BE2C (cell line): ENCODE measurements at places on chromosomes 4 and X.

- DNase-seq = no peak
These were observed 16.6 kb downstream of the GEMIN8 start for GRCh38 chrX:14013054-14013453.

GRCh38 chr4:917466-917865, 14.7 kb downstream of the GAK start:
- no peak for DNase-seq

- DNase-seq = no peak
These were observed 288.6 kb upstream of the NR3C2 start for GRCh38 chr4:148730766-148731165.

- DNase-seq = peak; percentile 48
These were observed 23.3 kb downstream of the SPARCL1 start for GRCh38 chr4:87505862-87506261.

- DNase-seq = no peak
These were observed 21.9 kb downstream of the ACSL1 start for GRCh38 chr4:184803874-184804273.

GRCh38 chr4:173169178-173169427, 492 bp downstream of the GALNT7 start:
- DNase-seq = no peak

- DNase-seq = no peak
These were observed 31.1 kb downstream of the SULT1E1 start for GRCh38 chr4:69828828-69829227.

DNA sequence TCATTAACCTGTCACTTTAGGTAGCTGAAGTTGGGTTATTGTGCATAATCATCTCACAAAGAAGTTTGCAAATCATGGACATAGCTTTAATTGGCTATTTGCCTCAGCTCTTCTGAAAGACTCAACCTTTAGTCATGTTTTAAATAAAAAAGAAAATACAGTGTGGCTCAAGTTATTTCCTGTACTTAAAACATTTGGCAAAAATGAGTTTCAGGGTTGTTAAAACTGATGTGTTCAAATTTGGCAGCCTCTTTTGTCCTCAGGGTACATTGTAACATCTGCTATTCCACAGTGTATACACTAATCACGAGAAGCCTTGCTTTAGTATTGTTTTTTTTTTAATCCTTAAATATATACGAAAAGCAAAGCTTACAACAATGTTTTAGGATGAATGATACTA, 31.5 kb upstream of the HPGD start:
- no peak for DNase-seq

DNA sequence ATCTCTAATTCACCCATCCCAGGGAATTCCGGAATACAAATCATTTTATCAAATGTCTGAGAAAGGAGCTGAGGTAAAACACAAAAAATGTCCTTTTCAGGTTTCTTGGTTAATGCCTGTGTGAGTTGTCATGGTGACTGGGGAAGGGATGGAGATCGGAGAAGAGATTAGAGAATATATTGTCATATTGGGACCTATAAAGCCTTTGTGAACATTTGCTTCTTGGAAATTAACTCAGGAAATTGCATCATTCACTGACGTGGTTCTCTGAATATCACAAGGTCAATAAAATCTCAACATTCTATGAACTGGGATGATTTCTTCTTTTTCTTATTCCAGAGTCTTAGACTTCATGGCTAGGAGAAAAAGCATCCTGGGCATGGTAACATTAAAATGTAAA, 174.8 kb upstream of the GLRA2 start:
- no peak for DNase-seq

DNA sequence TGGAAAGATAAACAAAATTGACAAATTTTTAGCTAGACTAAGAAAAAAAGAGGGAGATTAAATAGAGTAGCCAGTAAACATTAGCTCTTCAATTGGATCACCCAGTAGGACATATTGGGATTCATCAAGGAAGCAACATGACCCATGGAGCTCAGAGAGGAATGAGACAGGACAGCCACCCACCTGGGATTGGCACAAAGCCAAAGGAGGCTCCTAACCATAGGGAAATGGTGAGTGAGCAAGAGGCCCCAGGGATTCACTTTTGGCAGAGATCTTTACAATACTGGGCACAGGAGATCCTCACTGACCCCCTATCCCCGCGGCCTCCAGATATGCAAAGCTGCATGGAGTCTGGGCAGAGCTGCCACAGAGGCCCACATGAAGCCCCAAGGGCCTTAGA, 34.8 kb upstream of the CXCL6 start:
- no peak for DNase-seq

- DNase-seq = peak; percentile 90
These were observed 89.8 kb downstream of the FBXO8 start for GRCh38 chr4:174193438-174194374.

DNA sequence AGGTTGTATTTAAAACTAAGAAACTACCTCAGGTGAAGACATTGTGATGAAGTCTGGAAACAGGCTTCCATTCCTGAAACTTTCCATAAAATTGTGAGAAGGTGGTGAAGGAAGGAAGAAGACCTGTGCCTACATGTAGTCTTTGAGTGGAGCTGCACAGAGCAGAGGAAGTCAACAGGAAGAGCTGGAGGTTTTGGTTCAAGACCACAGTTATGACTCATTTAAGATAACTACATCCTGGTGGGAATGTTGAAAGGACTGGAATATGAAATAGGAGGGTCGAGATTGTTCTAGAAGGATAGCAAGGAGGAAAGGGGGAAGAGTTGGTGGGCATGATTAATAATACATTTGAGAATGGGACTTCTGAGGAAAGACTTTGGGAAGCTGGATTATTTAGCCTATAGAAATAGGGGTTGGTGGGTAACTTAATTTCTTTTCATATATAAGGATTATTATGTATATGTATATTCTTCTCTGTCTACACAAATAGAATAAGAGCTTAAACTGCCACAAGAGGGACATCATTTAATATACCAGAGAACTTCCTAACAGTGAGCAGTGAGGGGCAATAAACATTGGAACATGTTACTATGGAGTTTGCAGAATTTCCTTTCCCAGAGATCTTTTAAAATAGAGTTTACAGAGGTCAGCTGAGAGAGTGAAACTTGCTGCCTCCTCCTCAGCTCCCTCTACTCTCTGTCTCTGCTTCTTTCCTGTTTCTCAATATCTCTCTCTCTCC, 23.5 kb downstream of the AWAT2 start:
- no peak for DNase-seq

- DNase-seq = no peak
These were observed 76.8 kb upstream of the GC start for GRCh38 chr4:71860643-71861042.

- no peak for DNase-seq
These were observed 24.3 kb downstream of the IRF2 start for GRCh38 chr4:184450045-184450444.

GRCh38 chr4:59834943-59835342, 1365.2 kb upstream of the ADGRL3 start:
- DNase-seq = no peak

GRCh38 chr4:100548200-100548560, 30.4 kb upstream of the EMCN start:
- DNase-seq = no peak

DNA sequence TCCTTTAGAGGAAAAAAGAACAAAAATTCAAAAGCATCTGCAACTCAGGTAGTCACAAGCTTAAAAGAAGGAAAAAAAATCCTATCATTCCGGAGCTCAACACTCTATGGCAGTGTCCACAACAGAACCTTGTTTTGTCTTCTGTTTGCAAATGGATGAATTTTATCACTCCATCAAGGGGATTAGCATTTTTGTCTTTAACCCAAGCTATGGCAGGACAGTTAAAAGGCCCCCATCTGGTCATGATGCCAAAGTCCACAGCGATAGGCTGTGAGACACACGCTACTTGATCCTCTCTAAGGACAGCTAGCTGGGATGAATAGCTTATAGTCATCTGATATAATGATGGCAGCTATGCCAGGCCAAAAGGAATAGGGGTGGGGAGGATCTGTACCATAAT, 16.6 kb downstream of the AMER1 start:
- DNase-seq = no peak

- DNase-seq = no peak
These were observed 123.1 kb upstream of the BOD1L1 start for GRCh38 chr4:13750594-13750993.

DNA sequence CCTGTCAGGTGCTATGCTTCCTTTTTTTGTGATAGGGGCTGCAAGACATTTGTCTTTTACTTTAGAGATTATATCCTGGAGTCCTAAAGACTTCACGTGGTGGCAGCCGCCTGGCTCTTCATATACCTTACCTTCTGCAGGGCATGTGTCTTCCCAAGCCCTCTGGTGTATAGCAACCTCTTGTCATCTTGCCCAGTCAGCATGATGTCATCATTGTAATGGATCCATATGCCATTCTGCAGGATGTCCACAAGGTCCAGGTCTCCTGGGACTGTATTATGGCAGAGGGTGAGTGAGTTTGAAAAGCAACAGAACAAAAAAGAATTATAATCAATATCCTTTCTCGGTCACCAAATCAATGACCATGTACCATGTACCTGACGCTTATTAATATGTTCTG, 82.2 kb upstream of the SCOC start:
- peak; percentile 50 for DNase-seq

DNA sequence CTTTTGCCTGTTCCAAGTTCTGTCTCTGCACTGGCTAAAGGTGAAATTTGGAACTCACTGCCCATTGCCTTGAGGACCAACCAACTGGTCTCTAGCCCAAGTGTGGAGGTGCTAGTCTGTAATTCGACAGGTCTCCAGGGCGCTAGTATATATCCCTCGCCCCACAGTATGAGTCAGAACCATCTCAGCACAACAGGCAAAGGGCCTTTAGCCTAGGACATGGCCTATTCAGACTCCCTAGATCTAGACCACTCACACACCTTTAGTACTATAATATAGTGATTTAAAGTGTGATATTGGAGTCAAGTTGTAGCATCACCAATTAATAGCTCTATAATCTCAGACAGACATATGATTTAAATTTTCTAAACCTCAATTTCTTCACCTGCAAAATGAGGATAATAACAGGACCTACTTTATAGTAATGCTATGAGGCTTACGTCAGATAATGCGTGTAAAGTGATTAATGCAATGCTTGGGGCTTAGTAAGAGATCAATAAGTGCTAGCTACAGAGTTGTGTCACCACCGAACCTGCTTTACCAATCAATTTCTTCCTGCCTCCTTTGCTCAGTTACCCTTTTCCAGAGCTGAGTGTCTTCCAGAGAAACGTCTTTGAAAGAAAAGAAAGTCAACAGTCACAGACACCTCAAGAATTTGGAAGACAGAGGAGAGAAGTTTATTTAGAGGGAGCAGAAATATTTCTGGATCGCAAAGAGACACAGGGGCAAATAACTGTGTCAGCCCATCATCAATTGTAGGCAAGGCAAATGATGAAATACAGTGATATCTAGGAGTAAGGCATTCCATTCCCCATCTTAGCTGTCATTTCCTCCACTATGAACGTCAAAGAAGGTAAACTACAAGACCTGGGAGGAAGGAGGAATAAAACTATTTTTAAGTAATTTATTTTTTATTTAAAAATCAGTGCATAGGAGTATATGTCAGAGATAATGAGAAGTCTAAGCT, 2.3 kb downstream of the NOX1 start:
- DNase-seq = no peak

DNA sequence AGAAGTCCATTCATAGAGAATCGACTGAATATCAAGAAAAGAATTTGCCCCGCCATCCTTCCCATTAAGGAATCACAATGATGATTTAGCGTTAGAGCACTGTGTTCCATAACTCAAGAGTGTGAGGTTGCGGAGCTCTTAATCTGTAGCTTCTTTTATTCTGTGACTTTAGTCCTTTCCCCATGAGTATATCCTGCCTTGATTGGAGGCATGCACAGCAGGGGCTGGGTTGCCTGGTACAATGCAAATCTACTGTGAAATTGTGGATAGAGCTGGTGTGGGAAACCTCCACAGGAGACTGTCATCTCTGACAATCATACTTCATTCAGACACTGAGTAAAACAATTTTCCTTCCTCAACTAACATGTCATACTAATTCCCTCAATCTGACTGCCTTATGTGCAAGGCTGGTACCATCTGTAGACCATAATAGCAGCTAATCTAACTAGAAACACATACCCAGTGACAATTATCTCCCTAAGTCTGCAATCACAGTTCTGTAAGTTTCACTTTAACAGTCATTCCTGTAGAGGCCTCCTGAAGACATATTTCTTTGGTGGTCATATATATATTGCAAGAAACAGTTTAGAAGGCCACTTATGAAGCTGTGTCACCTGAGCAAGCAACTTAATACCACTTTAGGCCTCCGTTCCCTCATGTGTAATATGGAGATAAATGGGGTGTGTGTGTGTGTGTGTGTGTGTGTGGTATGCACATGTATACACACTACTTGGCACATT, 355.2 kb upstream of the FAM241A start:
- DNase-seq = no peak

- DNase-seq = peak; percentile 21
These were observed 578.2 kb downstream of the KLHL13 start for GRCh38 chrX:117538178-117539089.

DNA sequence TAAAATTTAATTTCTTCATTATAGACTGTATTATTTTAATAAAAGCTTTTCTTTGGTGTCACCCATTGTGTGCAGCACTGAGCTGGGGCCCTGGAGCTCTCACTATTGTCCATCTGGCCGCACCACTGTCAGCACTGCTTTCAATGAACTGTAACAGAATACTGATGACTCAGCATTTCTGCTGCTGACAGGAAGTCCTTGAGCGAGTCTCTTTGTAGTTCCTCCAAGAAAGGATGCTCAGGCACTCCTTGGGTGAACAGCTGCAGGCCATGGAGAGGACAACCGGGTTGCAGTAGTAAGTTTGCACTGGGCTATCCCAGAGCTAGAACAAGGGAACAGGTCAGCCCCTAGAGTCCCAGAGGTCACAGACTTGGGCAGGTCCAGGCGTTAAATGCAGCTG, 81.6 kb downstream of the SORBS2 start:
- DNase-seq = no peak

DNA sequence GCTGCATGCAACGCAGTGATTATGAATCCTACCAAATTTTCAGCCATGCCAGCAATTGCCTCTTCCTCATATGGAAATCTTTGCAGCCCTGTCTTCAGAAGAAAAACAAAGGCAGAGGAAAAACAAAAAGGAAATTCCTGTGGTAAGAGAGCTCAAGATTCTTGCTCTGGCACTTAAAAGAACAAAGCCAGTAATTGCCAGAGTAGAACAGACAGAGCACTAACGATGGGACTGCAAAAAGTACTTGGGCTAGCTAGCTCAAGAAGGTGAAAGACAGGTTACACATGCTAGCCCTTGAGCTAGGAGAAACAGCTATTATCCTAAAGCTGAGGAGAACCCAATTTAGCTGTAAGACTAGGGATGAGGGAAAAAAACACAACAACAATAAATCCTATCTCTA, 582.3 kb downstream of the KCNIP4 start:
- DNase-seq = no peak

- DNase-seq = no peak
These were observed 3.2 kb upstream of the GRSF1 start for GRCh38 chr4:70842761-70843435.

- DNase-seq = no peak
These were observed 433.0 kb downstream of the PCDH10 start for GRCh38 chr4:133581996-133582619.

GRCh38 chr4:126715067-126715466, 917.7 kb upstream of the INTU start:
- DNase-seq = no peak

DNA sequence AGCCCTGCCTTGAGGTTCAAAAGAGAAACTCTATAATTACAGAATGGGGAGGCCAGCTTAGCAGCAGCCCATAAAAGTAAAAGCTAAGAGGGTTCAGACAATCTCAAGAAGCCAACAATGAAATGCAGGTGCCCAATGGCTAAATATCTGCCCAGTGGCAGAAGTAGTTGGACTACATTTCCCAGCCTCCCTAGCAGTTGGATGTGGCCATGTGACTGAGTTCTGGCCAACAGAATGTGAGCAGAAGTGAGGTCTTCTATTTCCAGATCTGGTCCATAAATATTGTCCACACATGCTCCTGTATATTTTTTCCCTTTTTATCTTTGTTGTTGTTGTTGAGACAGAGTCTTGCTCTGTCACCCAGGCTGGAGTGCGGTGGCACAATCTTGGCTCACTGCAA, 127.9 kb upstream of the NHS start:
- DNase-seq = no peak
